CD8-positive, alpha-beta memory T cell (primary cell): ENCODE measurements at places on chromosomes 11 and 22. TPM values are rescaled to one million over a fixed set of nuclear protein-coding genes. Genes with fewer than 3 reads are reported as not detected.

The NFAM1 gene
- 0.16 TPM for total RNA-seq

The CYTH4 gene
- 23.1 TPM for total RNA-seq

The MRGPRF gene
- not detected for total RNA-seq

The TMA7B gene
- 2.0 TPM for total RNA-seq

The PATZ1 gene
- 35.6 TPM for total RNA-seq

The KIF18A gene
- total RNA-seq, result 10.8 TPM

The MUC5B gene
- total RNA-seq, result not detected

The DEUP1 gene
- not detected for total RNA-seq

The INS gene
- total RNA-seq, result not detected

The MS4A3 gene
- total RNA-seq, result not detected

The VPS51 gene
- total RNA-seq, result 131 TPM

The CECR2 gene
- total RNA-seq, result not detected

The APOL5 gene
- total RNA-seq, result not detected

The ART1 gene
- total RNA-seq, result not detected

The GLB1L2 gene
- total RNA-seq, result 8.6 TPM

The CRYBB3 gene
- total RNA-seq, result 0.26 TPM

The SOX6 gene
- not detected for total RNA-seq

The ANKRD13D gene
- total RNA-seq, result 90.1 TPM

The FIBIN gene
- total RNA-seq, result not detected

The OR5AP2 gene
- not detected for total RNA-seq

The ANO1 gene
- total RNA-seq, result not detected

The KCNJ1 gene
- total RNA-seq, result not detected

The SLC29A2 gene
- 8.5 TPM for total RNA-seq

The MRGPRX3 gene
- total RNA-seq, result not detected

The FAM180B gene
- not detected for total RNA-seq

The ZNRF3 gene
- total RNA-seq, result 1.2 TPM

The TREH gene
- not detected for total RNA-seq

The CHRM1 gene
- total RNA-seq, result not detected
